Activated CD8-positive, alpha-beta memory T cell treated with anti-CD3 and anti-CD28 coated beads for 4 hours (primary cell): ENCODE measurements at places on chromosomes 11 and 22.

DNA sequence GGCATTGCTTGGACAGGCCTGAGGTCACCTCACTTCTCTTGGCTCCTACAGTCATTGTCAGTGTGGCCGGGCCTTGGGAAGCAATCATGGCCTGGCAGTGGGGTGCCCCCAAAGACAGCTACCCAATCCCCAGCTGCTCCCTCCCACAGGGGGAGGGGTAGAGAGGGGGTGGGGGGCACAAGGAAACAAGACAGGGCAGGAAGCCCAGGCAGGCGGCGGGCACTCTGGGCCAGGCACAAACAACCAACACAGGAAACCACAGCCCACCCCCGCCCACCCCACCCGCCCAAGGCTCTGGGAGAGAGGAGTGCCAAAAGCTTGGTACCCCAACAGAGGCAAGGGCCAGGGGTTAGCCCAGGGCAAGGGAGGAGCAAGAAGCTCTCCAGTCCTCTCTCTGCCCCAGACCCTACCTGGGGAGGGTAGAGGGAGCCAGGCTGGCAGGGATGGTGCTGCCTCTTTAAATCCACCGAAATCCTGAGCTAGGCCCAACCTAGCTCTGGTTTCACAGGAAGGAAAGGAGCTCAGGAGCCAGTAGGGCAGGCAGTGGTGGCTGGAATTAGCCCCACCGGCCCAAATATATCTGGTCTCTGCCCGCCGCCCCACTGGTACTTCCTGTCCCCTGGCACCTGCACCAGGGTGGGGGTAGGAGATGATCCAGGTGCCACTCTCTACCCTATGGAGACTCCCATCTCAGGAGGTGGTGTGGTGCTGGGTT lies 12.2 kb downstream of the BCL9L start:
- no peak for DNase-seq

- DNase-seq: no peak
These were observed 7.4 kb downstream of the OR10D3 start for GRCh38 chr11:124190298-124191139.

GRCh38 chr11:76238551-76238950 lies 32.2 kb upstream of the WNT11 start:
- DNase-seq: no peak

DNA sequence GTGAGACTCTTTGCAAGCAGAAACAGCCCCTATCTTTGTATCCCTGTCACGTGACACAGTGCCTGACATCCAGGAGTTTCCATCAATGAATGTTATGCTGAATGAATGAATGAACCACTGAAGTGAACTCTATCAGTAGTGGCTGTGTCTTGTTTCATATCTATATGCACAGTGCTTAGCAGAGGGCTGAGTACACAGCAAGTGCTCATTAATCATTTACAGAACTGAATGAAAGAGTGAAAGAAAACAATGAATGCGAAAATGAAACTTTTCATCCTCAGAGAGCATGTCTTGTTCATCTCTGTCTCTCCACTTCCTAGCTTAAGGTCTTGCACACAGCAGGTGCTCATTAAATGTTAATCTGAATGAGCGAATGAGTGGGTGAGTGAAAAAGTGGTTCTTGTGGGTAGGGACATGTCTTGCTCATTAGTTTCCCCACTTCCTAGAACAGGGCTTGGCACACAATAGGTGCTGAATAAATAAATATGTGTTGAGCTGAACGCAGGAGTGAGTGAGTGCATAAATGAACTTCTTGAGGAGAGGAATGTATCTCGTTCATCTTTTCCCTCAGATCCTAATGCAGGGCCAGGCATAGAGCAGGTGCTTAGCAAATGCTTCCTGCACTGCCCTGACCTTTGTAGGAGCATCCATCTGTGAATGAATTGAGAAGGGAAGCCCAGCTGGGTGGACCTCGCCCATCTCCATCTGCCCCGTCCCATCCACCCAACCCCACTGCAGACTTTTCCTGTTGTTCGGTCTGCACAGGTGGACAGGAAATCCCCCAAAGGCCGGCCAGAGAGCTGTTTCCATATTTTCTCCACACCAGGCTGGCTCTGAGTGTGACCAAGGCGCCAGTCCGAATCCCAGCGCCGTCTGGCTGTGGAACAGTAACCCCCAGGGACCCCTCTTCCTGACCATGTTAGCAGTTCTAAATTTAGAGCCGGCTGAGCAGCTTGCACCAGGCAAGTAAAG lies 113.4 kb upstream of the CRYBB3 start:
- no peak for DNase-seq

DNA sequence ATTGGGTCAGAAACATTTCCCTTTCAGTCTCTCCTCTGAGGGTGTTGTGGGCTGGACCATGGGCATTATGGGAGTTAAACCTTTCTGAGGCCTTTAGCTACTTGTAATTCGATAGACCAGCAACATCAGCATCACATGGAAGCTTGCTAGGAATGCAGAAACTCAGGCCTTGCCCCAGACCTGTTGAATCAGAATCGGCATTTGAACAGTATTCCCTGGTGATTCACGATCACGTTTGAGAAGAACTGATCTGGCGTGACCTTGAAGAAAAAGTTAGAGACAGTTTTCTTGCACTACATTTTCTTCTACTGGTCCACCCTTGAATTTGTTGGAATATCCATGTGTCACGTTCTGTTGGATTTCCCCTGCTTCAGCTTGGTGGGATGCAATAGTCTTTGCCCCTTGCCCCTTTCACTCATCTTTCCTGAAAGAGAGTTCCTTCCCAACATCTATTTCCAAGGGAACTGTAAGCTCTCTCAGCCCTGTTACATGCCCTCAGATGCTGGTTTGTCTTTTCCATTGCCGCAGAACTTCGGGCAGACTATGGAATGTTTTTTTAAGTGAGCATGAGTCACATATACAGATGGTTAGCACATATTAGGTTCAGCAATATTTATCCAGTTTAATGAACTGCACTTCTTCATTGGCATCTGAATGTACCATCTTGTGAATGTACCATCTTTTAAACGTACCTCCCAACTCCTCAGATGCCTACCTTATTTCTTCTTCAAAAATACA lies 23.9 kb downstream of the EHF start:
- no peak for DNase-seq

DNA sequence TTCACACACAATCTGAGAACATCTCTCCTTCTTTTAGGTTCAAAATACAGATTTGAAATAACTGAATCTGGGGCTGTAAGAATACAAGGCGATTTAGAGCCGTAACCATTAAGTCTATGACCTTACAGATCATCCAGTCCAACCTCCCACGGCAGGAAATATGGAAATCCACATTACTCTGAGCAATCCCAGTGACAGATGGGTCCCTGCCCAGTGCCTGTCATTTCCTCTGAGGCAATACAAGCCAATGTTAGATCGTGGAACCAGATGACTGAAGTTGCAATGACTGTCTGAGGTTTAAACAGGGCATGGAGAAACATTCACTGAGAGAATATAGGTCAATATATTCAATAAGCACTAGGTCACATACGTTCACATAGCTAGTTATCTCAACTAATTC lies 77.4 kb upstream of the OR5AK2 start:
- DNase-seq: no peak

GRCh38 chr22:40285513-40285912 lies 60.8 kb upstream of the ADSL start:
- no peak for DNase-seq

GRCh38 chr22:46390652-46391301 lies 55.3 kb downstream of the TRMU start:
- no peak for DNase-seq

GRCh38 chr11:118845369-118845768 lies 38.3 kb upstream of the CXCR5 start:
- DNase-seq: no peak

- DNase-seq: no peak
These were observed 101.6 kb upstream of the AKIP1 start for GRCh38 chr11:8809241-8809938.

DNA sequence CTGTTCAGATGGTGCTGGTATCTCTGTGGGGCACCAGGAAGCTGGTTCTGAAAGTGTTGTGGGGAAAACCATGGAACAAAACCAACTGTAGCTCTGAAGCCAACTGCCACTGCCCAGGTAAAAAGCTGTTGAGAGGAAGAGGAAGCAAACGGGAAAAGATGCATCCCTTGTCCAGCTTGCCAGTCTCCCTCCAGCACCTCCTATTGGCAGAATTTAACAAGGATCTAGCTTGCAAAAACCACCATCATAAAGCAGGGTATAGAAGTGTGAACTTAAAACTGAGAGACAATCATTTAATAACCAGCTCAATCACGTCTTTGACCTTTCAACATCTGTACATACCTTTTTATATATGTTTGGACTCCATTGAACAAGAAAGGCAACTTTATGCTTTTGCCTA lies 4.5 kb downstream of the PATE1 start:
- no peak for DNase-seq

DNA sequence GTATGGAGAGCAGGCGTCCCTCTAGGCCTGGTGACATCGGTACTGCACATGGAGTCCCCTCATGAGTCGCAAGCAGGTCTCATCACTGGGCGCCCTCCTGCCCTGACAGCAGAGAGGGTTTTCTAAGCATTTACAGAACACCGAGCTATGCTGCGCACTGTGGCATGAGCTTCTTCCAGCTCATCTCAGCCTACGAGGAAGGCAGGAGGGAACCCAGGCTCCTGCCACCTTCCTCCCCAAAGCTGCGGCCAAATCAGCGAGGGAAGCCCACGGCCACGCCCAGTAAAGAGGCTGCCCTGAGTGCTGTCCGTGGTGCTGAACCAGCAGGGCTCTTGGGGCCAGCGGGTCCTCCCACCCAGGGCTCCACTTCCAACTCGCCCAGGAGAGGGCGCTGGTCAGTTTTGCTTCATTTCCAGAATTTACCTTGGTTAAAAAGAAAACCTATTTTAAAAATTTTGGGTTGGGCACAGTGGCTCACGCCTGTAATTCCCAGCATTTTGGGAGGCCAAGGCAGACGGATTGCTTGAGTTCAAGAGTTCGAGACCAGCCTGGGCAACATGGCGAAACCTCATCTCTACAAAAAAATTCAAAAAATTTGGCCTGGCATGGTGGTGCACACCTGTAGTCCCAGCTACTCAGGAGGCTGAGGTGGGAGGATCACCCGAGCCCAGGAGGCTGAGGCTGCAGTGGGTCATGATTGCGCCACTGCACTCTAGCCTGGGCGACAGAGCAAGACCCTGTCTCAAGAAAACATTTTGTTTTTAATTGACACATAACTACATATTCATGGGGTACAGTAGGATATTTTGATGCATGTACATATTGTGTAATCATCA lies 34.2 kb downstream of the PHF21B start:
- DNase-seq: no peak

DNA sequence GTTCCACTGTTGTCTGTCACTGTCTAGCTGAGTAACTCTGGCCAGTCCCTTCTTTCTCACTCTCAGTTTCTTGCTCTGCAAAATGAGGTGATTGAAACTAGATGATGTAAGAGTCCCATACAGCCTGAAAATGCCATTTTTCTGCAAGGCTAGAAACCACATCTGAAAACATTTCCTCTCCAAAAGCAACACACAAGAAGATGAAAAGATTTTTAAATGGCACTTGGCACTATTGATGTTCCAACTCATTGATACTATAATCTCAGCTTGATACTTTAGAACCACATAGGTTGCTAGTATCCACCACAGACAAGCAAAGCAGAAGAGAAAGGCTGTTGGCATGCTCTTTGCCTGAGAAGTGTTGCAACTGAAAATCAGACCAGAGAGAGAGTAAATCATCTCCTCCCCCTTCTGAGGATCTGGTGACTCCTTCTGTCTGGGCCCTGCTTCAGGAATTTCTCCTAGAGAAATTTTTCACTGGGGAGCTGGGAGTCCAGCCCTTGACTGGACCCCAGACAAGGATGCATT lies 1217.9 kb downstream of the LRRC4C start:
- no peak for DNase-seq

DNA sequence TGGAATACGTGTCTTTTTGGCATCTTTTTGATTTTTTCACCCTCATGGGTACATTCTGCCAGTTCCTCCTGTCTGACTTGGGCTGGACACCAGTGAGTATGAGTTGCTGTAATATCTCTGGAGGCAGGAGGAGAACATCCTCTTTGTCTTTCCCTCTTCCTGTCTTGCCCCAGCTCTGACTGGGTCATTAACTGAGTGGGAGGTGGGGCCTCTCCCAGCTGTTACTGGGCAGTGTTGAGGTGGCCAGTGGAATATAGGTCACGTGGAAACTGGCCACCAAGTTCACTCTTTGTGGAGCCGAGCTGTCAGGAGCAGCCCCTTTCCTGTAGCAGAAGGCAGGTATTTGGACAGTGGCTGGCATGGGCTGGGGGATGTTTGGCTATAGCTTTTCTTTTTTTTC lies 2.2 kb downstream of the GLB1L2 start:
- no peak for DNase-seq

DNA sequence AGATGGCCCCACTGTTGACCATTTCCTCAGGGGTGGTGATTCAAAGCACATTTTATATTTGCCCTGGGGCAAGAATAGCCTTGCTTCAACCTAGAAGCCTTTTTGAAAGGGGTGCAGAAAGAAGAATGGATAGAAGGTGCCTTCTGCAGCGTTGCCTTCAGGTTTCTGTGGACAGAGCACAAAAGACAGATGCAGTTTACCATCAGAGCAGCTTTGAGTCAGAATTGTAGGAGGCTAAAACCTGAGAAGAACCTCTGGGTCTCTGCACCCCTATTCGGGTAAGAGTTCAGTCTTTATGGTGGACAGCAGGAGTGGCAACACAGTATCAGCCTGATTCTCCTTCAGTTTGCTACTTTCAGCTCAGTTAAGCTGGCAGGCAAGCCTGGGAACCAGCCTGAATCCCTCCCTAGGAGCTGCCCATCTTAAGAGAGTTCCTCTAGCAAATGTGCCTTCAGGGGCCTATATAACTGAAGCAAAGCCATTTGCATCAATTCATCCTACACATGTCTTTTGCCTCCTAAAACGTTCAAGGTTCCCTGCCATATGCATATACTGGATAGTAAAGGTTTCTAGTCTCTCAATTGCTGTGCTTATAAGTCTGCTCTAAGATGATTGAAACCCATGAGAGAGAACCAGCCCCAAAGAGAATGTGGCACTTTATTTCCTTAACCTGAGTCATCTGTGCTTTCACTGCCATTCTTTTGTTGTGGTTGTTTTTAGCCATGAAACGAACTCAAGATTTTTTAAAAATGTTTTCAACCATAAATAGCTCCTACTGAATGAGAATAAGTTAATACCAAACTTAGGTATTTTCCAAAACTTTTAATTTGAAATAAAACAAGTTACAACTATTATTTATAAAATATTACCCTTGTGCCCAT lies 123.0 kb downstream of the TRIM44 start:
- DNase-seq: no peak

DNA sequence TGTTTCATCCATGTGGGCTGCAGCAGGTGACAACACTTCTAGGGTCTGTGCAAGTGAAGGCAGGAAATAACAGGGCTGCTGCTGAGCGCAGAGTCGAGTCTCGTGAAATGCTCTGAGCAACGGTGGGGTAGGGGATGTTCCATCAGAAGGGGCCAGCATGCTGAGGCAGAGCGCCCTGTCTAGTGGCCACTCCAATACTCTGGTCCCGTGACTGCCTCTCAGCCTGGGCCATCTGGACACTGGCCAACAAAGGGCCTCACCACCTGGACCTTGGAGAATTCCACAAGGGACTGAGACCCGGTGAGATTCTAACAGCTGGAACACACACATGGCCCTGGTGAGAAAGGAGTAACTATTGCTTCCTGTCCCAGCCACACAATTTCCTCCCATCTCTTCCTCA lies 375.7 kb downstream of the SHANK2 start:
- no peak for DNase-seq
